ENCODE measurements at places on chromosomes 12 and 14. TPM values are rescaled to one million over a fixed set of nuclear protein-coding genes. Genes with fewer than 3 reads are reported as not detected.

The RIMBP2 gene
- total RNA-seq, result not detected

The BCL11B gene
- total RNA-seq, result 0.23 TPM

GRCh38 chr12:132545164-132545953, 55.4 kb downstream of the FBRSL1 start:
- DNase-seq, result no peak

DNA sequence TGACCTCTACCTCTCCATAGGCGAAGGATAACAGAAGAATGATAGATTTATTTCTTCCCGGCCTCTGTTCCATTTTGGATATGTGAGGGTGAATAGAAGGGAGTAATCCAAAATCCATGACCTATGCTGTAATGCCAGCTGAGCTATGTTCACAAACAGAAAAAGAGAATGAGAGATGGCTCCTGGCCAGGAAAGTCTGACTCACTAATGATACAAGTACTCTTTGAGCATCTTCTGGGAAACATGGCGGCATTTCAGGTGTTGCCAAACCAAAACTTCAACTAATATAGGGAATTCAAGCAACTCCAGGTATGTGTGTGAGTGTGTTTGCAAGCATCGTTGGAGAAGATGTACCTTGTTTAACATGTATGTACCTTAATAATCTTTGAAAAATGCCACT, 55.1 kb downstream of the MED13L start:
- peak; percentile 38 for DNase-seq

GRCh38 chr14:105448706-105449111, 25.9 kb upstream of the CRIP2 start:
- peak; percentile 7 for DNase-seq

- DNase-seq, result peak; percentile 70
These were observed 21.7 kb upstream of the SLC10A1 start for GRCh38 chr14:69818758-69819191.

DNA sequence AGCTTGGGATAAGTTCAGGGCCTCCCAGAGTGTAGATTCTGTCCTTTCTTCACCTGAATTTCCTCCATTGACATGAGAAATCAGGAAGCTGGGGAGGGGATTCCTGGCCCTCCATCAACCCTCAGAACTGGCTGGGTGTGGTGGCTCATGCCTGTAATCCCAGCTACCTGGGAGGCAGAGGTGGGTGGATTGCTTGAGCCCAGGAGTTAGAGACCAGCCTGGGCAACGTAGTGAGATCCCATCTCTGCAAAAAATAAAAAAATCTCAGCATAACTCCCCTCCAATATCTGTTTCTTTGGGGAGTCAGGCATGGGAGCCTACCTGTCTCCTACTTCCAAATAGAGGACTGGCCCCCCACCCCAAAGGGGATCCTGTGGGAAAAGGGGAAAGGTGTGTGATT, 59.8 kb upstream of the TBX3 start:
- DNase-seq, result no peak
